ENCODE measurements at places on chromosomes 4 and X. TPM values are rescaled to one million over a fixed set of nuclear protein-coding genes. Genes with fewer than 3 reads are reported as not detected.

The RCHY1 gene
- 33.9 TPM for total RNA-seq

The TCEAL6 gene
- total RNA-seq: not detected

The MAGEA10 gene
- total RNA-seq: not detected

The POLA1 gene
- total RNA-seq: 16.2 TPM

The TCP11X2 gene
- total RNA-seq: not detected

The PWWP3B gene
- not detected for total RNA-seq
